ENCODE measurements at places on chromosomes 2 and 18.

DNA sequence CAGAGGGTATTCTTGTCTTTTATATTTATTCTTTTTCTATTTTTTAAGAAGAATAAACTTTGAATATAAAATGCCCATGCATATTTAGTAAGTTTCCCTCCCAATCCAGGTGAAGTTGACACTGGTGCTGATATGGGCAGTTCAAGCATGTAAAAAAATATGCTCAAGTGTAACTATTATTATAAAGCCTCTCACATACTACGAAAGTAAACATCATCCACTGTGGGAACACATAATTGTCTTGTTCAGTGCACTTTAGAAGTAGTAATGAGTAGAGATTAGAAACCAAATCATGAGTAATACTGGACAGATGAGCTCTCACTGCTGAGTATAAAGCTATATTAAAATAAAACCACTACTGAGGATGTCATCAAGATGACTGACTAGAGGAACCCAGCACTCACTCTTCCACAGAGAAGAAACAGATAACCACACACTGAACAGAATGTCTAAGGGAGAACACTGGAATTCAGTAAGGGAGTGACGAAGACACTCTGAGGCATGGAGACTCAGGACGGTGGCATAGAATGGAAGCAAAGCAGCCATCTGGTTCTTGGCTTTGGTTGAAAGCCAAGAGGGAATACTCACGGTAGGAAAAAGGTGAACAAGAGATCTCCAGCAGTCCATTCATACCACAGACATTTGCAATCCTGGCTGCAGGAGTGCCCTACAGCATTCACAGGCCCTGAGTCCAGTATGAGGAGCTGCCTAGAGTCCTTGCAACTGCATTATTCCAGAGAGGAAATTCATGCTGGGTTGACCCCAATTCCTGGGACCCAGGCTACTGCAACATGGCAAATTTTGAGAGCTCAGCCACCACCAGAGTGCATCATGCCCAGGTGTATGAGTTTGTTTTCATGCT lies 9.5 kb upstream of the FAM110C start:
- no peak for DNase-seq

- no peak for DNase-seq
These were observed 157.3 kb upstream of the APCDD1 start for GRCh38 chr18:10297086-10297485.

DNA sequence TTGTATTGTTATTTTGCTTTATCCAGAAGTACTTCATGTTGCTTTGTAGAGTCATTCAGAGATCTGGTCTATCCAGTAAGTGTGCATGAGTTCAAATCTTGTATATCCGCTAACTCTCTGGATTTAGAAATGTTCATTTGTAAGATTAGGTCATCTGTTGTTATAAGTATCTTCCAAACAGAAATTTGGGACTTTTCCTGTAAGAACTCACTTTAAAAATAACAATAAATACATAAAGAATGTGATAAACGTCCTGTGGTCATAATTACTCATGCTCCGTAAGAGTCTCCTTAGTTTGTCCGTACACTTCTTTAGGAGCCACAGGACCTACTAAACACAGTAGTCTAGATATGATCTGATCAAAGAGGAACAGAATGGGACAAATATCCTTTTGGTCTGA lies 699.9 kb upstream of the SLC8A1 start:
- DNase-seq: no peak

DNA sequence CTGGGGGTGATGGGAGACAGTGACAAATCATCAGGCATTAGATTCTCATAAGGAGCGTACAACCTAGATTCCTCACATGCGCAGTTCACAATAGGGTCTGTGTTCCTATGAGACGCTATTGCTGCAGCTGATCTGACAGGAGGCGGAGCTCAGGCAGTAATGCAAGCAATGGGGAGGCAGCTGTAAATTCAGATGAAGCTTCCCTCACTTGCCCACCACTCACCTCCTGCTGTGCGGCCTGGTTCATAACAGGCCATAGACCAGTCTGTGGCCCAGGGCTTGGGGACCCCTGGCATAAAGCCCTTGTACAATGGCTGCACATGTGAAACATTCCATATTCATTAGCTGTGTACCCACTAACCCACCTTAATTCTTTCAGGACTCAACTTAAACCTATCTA lies 18.0 kb downstream of the NMUR1 start:
- DNase-seq: no peak

GRCh38 chr2:44328750-44329149 lies 32.5 kb downstream of the PREPL start:
- DNase-seq: no peak

DNA sequence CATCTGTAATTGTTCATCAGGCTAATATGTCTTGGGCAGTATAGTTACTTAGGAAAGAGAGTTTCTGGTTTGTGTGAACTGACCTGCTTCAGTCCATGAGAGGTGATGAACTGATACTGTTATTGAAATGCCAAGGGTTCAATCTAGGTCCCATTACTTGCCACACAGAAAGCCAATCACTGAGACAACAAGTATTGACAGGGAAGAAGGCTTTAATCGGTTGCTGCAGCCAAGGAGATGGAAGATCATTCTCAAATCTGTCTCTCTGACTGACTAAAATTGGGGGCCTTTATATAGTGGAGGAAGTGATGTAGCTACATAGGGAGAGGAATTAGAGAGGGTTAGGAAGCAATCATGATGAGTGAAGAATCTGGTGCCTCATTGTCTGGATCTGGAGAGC lies 19.9 kb upstream of the FAM98A start:
- DNase-seq: no peak

GRCh38 chr18:36075862-36076587 lies 8.7 kb upstream of the RPRD1A start:
- peak; percentile 91 for DNase-seq

GRCh38 chr2:71001592-71001927 lies 6.9 kb upstream of the TEX261 start:
- DNase-seq: no peak

GRCh38 chr2:203959265-203959664 lies 22.7 kb downstream of the ICOS start:
- DNase-seq: no peak

DNA sequence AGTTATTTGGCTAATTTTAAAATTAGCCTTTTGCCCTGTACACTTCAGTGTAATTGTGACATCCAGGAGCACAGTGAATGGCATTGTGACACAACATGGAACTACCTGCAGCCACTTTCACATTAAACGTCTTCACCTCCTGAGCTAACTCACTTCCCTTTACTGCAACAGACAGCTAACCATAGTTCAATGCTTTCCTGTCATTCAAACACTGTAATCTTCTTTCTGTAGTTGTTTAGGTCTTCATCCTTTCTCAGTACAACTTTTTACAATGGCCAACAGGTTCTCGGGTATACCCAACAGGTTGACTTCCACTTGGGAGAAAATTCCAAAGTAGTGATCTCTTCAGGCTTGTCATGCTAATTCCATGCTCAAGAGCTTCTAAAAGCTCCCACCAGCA lies 8.6 kb upstream of the AGPS start:
- no peak for DNase-seq

- no peak for DNase-seq
These were observed 39.2 kb upstream of the ZNF385B start for GRCh38 chr2:179900655-179901054.

GRCh38 chr2:17479875-17480274 lies 38.4 kb downstream of the RAD51AP2 start:
- DNase-seq: no peak

DNA sequence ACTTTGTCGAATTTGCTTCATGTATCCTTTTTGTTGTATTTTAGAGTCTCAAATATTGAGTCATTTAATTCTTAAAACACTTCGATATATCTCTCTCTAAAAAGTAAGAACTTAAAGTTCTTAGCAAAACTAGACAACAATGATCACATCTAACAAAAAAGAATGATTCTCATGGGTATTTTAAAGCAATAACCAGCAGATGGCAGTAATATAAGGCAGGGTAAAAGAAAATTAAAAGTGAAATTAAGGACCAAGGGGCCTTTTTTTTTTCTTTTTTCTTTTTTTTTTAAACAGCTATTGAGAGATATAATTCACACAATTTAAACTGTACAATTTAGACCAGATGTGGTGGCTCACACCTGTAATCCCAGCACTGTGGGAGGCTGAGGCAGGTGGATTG lies 9.9 kb upstream of the AOX1 start:
- DNase-seq: peak; percentile 20

- no peak for DNase-seq
These were observed 71.4 kb downstream of the WDSUB1 start for GRCh38 chr2:159215116-159215515.

GRCh38 chr2:195711478-195711877 lies 54.5 kb downstream of the SLC39A10 start:
- DNase-seq: no peak

DNA sequence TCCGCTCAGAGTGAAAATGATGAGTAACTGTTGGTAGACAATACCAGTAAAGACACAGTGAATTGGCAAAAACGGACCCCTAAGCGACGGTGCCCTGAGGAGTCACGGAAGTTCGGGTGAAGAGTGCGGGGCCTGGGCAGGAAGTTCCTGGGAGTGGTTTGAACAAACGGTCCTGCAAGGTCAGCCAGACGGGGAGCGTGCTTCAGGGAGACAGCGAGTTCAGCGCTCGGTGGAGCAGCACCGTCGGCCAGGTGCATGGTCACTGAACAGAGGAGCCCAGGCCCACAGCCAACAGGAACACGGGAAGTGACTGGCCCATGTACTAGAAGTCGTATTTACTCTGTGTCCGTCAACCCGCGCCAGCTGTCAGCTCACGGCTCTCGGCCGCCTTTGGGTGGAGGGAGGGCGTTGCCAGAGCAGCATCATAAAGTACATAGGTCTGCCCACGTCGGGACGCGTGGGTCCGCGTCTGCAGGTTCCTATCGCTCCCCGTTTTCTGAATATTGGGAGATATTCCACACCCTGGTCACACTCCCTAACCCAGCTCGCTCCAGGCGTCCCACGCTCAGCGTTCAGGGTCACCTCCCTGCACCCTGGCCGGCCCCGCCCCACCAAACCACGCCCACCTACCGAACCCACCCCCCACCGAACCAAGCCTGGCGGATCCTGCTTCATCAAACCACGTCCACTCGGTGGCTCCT lies 75.6 kb upstream of the UXS1 start:
- no peak for DNase-seq

GRCh38 chr2:174985614-174986013 lies 19.6 kb downstream of the CHN1 start:
- DNase-seq: peak; percentile 60

GRCh38 chr2:201006704-201007103 lies 43.2 kb upstream of the ORC2 start:
- no peak for DNase-seq

DNA sequence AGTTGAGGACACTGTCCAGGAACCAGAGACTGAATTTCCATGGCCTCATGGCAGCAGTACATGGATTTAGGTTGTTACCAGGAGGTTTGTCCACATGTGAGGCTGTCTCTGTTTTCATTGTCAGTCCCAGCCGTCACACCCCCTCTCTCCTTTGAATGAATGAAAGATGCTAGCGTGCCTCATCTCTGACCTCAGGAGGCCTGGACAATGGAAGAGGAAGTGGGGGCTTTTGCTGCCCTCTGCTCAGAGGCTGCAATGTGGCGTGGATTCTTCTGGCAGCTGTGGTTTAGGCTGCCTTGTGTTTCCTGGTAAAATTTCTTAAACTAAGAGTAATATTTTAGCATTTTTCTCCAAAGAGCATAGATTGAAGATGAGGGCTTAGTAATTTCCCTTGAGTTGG lies 47.5 kb downstream of the RAB31 start:
- DNase-seq: no peak

DNA sequence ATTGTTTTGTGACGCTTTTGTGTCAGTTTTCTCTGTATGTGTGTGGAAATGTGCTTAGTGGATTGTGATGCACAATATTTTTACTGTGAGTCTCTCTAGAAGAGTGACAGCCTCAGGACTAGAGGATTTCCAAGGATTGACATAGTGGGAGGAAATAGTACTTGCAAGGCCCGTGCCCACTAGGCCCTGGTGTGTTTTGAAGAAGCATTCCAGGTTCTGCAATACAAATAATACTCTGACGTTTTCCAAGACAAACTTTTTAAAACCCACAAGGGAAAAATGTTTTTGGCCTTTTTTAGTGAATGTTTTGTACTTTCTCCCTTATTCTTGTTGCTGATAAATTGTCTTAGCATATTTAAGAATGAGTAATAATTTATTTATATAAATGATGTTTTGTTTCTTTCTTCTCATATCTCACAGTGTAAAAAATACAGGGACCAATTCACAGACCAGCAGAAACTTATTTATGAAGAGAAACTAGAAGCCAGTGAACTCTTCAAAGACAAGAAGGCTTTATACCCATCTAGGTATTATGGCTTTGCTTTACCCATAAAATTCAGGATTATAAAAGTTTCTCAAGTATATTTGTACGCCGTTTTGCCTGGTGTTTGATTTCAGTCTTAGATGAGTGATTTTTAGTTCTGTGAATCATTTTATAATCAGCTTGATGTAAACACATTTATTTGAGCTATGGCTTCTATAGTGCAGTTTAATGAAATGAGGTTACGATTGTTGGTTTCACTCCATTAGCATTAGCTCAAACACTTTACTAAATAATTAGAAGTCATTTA lies 165.6 kb downstream of the MYO1B start:
- DNase-seq: no peak

- no peak for DNase-seq
These were observed 27.7 kb downstream of the FHL2 start for GRCh38 chr2:105371156-105371555.

DNA sequence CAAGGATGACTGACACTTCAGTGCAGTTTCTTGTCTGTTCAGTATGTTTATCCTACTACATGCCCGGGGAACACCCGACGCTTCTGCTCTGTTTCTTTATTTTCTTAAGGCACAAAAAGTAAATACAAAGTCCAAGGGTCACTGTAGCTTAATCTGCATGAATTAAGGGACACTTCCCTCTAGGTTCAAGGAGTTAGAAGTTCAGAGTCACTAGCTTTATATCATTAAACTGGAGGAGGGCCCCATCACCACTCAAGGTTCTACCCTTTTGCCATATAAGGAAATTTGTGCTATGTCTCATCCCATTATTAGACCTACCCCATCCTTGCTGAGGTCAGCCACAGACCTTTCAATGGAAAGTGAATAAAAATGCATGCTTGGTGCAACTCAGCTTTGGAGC lies 27.6 kb upstream of the RMDN2 start:
- no peak for DNase-seq

- DNase-seq: no peak
These were observed 22.5 kb downstream of the CCT7 start for GRCh38 chr2:73256618-73256922.

DNA sequence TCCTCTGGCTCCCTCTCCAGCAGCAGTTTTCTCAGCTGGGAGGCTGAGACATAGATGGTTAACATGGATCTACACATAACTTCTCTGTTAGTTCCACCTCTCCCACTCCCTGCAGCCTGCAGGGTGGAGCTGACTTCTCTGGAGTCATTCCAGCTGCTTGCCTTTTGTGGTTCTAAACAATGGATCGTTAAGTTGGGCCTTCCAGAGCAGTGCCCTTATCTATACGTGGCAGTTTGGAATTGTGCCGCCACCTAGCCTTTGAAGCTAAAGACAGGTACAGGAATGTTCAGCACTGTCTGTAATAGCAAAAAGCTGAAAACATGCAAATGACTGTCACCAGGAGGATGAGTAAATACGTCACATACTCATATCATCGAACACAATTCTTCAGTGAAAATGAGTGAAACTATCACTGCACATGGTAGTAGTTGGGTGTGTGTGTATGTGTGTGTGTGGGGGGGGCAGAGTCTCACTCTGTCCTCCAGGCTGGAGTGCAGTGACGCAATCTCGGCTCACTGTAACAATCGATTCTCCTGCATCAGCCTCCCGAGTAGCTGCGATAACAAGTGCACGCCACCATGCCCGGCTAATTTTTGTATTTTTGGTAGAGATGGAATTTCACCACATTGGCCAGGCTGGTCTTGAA lies 50.3 kb downstream of the SH2D6 start:
- DNase-seq: peak; percentile 51
